ENCODE measurements at places on chromosomes 6 and 20.

DNA sequence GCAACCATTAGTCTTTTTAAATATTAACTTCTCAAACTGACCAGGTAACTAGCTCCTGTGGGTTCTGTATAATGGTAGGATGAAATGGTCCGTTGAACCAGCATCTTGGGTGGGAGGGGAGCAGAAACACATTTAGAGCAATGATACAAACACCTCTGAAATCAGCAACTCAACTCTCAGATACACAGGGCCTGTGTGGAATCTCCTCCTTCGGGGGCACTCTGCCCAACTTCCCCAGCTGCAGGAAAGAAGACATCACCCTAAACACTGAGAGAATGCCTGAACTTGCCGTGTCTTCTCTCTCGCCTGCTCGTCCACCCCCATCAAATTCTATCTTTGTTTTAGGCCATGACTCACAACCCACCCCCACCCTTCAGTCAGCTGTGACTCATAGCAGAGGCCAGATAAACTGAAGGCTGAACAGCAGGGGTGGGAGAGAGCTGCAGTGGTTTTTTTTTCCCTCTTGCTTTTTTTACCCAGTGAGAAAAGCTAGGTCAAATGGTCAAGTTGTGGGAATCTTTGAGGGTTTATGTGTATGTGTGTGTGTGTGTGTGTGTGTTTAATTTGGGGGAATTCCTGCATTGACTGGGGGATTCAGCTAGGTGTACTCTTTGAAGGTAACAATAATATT, 593.4 kb upstream of the JAG1 start:
- DNase-seq, result no peak

DNA sequence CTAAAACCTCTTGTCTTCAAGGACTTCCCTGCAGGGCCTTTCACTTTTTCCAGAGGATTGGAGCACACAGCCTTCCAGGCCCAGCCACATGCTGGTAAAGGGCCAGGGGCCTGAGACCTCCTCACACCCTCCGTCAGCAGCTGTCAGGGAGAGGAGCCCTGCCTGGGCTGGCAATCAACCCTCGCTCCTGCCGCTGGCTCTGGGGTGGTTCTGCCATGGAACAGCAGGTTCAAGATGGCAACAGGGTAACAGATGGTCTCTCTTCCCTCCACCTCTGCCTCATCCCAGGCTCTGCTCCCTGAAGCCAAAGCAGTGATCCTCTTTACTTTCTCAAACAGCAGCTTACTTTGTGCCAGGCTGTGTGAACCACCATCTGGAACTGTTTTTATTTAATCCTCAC, 23.8 kb downstream of the PCNA start:
- peak; percentile 91 for DNase-seq

DNA sequence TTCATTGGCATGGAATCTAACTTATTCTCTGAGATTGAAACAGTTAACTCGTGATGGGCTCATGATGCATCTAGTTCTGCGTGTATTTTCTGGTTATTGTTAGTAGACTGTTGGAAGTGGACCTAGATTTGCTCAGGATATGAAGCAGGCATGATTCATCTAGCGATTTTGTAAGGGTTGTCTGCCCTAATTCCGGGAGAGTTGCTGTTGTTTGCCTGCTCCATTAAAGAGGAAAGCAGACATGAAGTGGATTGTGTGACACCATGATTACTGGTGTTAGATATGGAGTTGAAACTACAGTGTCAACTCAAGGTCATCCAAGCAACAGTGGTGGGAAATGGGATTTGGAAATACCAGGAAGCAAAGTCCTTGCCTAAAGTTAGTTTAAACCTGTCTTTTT, 41.0 kb downstream of the SOX4 start:
- no peak for DNase-seq

GRCh38 chr20:18879262-18879661, 65.7 kb downstream of the SCP2D1 start:
- no peak for DNase-seq

- no peak for DNase-seq
Measured at GRCh38 chr20:5770231-5770986, 20.2 kb downstream of the SHLD1 start.

DNA sequence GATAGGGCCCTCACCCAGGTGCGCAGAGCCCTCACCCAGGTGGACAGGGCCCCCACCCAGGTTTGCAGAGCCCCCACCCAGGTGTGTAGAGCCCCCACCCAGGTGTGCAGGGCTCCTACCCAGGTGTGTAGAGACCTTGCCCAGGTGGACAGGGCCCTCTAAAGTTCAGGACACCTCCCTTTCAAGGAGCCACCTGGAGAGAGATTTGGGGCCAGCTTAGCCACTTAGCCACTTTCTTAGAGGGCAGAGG, 280.2 kb downstream of the TAF4 start:
- DNase-seq, result no peak
